ENCODE measurements at places on chromosomes 16 and 17.

DNA sequence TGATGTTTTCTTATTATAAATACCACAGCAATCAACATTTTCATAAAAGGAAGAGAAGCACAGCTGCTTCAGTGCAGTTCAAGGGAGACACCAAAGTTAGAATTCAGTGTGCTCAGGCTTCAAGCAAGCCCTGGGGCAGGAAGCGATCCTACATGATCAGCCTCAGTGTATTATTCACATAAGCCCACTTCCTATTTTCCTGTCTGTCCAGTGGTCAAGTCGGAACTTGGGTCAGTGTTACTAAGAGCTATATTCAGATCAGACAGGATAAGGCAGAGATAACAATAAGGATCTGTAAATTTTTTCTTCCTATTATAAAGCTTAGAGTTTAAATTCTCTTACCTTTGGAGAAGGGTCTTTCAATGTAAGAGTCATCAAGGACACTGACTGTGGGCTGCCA, 12.9 kb downstream of the HEATR6 start:
- no peak for DNase-seq

GRCh38 chr17:66724581-66725341, 110.2 kb upstream of the CACNG5 start:
- no peak for DNase-seq

- DNase-seq: no peak
Measured at GRCh38 chr17:5769593-5770354, 185.5 kb upstream of the NLRP1 start.

GRCh38 chr17:35936063-35936462, 5.5 kb upstream of the RDM1 start:
- DNase-seq: no peak

DNA sequence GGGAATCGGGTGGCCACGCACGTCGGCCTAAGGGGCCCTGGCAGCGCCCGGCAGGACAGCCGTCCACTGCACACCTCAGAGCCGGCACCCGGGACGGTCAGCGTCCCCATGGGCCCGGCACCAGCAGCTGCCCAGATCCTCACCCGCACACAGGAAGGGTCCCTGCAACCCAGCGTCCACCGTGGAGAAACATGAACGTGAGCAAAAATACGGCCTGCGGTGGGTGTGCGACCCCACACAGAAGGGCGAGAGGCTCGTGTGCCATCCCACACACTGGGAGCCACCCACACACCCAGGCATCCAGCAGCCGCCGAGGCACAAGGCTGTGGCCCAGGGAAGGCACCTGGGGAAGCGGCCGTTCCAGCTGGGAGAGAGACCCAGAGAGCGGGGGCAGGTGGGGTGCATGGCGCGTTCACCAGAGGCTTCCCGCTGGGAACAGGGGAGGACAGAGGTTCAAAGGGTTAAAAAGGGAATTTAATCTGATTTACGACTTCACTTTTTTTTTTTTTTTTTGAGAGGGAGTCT, 6.4 kb downstream of the PIEZO1 start:
- DNase-seq: no peak

DNA sequence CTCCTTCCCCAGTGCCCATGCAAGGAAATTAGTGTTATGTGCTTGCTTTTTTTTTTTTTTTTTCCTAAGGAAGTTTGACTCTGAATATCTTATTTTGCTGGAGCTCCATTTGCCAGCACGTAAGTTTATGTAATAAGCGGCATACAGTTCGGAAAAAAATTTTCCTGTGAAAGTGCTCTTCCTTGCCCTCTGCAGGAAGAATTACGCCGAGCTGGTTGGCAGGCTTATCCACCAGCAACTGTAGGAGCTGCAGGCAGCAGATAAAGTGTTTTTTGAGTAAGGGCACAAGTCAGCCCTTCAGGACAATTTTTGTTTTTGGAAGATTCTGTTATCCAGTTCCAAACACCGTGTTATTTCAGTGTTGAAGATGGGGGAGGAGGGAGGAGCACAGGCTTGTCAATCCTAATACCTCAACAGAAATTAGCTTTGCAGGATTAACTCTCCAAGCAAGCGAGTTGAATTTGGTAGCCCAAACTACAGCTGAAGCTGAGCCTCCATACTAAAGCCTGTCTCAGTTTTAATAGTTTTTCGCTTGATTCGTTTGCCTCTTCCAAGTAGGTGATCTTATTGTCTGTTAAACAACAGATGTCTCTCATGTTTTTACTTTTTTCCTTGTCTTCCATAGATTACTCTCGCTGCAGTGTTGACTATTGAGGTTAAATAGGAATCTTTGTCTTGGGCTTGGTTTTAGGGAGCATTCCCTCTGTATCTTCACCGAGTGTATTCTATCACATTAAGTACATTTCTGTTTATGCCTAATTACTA, 1.1 kb downstream of the SPECC1 start:
- DNase-seq: no peak

- DNase-seq: no peak
Measured at GRCh38 chr16:35713762-35714650, 2254.6 kb downstream of the TP53TG3F start.

DNA sequence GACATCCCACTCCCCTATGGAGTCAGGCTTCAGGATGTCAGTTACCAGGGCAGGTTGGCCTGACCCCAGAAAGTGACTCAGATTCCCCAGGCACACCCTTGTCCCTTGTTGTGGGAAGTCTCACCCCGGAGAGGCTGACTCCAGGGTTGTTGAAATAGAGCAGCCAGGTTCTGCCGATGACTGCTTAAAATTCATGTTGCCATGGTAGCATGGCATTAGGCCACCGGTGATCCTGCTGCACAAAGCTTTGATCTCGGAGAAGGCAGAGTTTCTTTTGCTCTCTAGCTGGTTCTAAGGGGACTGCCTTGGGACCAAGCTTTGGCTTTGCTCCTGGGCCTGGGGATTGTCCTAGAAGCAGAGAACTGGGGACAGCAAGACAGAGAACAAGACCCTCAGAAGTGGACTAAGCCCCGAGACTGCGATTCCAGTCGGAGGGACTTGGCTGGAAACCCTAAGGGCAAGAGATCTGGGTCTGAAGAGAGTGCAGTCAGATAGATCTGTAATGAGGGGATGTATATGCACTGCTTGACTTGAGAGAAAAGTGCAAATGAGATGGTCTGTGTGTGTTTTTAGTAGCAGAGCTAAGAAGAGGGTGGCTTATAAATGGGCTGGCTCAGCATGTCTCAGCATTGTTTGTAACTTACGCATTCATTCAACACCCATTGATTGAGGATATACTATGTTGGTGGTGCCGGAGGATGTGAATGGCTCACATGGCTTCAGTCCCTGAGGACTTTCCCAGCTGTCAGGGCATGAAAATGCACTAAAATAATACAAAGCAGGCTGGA, 106.9 kb downstream of the RGS9 start:
- DNase-seq: no peak

DNA sequence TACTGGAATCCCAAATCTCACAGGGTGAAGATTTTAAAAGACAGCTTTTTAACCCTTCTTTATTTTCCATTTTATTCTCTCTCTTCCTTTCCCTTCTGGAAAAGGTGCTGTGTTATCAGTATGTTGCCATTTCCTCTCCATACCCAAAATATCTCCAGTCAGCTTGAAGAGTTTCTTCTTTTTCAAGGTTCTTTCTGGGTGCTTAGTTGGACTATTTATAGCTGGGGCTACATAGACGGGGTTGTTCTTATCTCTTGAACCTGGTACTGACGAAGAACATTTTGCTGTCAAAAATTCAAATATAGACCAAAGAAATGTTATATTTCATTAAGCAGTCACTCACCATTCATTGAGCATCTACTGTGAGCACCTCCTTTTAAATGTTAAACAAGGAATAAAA, 48.6 kb downstream of the IST1 start:
- no peak for DNase-seq

DNA sequence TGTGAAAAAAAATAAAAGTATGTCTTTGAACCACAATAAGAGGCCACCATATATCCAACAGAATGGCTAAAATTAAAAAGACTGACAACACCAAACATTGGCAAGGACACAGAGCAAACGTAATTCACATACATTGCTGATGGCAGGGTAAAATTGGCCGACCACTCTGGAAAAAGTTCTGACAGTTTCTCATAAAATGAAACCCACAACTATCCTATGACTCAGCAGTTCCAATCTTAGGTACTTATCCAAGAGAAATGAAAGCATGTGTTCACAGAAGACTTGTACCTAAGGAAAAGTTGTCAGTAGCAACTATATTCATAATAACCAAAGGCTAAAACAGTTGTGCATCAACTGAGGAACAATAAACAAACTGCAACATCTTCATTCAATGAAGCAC, 357.3 kb upstream of the XYLT1 start:
- no peak for DNase-seq

DNA sequence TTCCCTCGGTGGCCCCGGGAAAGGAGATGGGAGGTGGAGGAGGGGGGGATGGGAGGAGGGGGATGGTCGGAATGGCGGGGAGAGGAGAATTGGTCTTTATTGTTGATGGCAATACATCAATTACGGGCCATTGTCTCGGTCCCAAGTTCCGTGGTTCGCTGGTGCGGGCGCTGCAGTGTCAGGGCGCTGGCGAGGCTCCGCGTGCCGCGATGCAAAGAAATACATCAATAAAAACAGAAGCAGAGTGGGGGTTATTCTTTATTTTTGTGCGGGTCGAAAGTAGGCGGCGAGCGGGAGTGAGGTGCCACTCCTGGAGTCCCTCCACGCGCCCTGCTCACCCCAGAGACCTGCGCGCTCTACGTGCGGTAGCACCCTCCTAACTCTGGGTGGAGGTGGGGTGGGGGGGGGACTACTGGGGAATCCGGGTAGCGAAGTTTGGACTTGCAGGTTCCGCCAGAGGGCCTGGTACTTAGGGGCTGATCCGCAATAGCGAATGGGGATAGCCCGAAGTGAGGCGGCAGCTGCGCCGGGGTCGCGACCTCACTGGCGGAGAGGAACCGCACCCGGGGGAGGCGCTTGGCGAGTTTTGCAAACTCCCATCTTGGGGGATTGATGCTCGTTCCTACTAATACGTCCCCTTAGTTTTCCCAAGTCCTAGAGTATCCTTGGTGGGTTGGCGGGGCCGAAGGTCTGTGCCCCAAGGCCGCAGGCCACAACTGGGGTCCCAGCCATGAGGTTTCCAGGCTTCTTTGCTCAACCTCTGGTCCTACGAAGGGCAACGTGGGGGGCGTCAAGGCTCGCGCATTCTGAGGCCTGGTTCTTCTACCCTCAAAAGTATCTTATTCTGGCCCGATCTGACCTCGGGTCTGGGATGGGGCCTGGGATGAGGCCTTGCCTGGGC, 3.5 kb upstream of the SALL1 start:
- DNase-seq: no peak

- no peak for DNase-seq
Measured at GRCh38 chr16:67731071-67731752, 12.1 kb upstream of the GFOD2 start.

- DNase-seq: no peak
Measured at GRCh38 chr17:27862004-27862403, 31.2 kb downstream of the LYRM9 start.

- DNase-seq: no peak
Measured at GRCh38 chr17:78515480-78515879, 61.7 kb downstream of the DNAH17 start.

Measured in T-helper 17 cell (primary cell).